ENCODE measurements at places on chromosomes 2 and 18.

DNA sequence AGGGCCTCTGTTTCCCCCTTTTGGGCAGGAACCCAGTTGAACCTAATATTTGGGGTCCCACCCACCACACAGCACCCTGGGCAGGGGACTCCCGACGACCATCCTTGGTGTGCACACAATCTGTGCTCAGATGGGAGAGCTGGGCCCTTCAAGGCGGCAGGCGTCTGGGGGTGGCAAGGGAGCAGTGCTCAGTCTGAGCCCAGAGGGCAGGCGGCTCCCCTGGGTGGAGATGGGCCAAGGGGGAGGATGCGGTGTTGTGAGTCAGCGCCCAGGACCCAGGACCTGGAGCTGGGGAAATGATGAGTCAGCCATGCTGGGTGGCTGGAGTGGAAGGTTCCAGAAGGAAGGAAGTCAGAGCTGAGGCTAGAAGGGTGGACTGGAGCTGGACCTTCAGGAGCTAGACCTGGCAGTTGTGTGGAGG lies 3.8 kb downstream of the PROM2 start:
- DNase-seq = peak; percentile 84

GRCh38 chr2:129499747-129500146 lies 479.7 kb upstream of the RAB6C start:
- no peak for DNase-seq

DNA sequence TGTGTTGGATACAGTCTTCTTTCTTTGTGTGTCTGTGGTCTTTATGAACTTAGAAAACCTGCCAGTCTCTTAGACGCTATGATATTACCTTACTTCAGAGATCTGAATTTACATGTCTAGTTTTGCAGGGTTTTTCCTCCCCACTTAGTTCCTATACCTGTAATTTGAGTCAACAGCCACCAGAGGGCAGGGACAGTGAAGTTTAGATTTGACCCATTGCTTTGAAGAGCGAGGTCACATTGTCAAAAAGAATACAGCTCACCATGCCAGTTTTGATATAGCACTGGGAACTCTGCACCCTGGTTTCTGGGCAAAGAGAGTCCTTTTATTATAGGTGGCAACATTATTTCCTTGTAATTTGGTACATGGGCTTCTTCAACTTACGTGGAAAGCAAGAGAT lies 102.3 kb downstream of the MAPK4 start:
- no peak for DNase-seq

GRCh38 chr18:58251416-58251815 lies 207.4 kb downstream of the NEDD4L start:
- DNase-seq = no peak

DNA sequence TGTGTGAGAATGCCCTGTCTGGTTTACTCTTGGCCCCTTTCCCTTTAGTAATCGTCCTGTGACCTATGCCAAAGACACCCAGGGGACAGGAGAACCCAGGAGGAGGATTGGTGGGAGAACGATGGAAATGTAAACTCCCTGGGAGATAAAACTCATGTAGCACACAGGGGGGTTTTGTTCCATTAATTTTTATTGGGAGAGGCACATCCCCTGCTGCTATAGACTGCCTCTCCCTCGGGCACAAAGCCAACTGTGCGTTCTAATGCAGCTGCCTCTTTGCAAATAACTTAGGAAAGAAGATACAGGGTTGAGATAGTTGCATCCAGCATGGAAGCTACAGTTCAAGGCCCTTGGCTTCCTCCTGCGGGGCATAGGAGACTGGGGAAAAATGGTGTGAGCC lies 489.6 kb downstream of the SLC4A3 start:
- no peak for DNase-seq

- no peak for DNase-seq
Observed at GRCh38 chr2:38170067-38170466, 94.1 kb upstream of the CYP1B1 start.

DNA sequence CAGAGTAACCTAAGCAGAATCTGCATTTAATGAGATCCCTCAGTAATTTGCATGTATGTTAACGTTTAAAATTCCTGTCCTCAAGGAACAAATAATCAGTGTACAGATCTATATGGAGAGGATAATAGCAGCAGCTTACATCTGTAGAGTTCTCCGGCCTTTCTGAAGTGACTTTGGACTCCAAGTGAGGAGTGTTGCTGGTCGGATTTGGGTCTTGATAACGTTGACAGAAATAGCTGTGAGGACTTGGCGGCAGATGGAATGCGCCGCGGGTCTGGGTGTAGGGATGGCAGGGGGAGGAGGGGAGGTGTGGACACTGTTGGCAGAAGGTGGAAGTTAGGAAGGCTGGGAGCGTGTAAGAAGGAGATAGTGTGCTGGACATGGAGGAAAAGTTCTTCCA lies 170.9 kb upstream of the GATA6 start:
- DNase-seq = no peak

- DNase-seq = no peak
Observed at GRCh38 chr2:126645211-126645618, 10.7 kb upstream of the GYPC start.

GRCh38 chr2:49616800-49617199 lies 462.5 kb upstream of the FSHR start:
- DNase-seq = no peak

DNA sequence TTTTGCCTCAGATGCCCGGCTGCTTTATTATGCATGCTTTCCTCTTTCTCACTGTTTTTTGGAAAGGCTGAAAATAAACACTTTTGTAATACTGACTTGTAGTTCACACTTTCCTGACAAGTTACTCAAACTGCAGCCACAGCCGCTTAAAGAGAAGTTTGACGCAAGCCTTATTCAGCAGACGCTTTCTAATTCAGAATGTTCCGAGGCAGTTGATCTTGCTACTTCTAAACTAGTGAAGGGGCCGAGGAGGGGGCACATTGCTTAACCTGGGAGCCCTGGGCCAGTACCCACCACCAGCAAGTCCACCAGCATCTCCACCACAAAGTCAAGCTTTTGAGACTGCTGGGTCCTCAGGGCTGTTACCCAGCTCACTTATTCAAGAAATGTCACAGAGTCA lies 71.8 kb upstream of the SPRED2 start:
- no peak for DNase-seq

- no peak for DNase-seq
Observed at GRCh38 chr18:32701313-32701712, 71.5 kb downstream of the KLHL14 start.

- no peak for DNase-seq
Observed at GRCh38 chr2:59588286-59588685, 965.2 kb downstream of the BCL11A start.

- DNase-seq = no peak
Observed at GRCh38 chr18:57759650-57760049, 43.5 kb downstream of the ATP8B1 start.

DNA sequence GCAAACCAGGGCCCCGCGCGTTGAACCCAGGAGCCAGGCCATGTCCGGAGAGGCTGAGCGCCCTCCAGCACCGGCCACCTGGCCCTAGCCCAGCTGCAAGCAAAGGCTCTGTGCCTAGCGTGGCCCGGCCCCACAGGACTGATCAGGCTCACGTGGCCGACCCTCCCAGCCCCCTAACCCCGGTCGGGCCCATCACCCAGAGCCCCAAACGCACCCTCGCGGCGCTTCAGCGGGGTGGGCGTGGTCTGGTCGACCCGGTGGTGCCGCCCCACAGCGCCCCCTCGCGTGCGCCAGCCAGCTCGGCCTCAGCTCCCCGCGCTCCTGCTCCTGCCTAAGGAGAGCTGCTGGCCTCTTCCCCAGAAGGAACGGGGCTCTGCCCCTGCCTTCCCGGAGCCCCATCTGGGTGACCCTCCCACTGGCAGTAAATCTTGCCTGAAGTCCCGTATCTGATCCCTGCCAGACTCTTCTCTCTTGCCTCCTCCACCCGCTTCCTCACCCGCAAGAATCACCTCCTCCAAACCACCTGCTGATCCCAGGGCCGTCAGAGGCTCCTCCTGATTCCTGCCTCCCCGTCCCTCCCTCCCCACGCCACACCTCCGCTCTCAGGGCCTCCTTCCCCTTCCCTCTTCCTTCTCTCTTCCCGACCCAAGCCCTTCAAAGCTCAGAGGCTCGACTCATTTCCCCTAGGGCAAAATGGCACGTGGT lies 12.3 kb upstream of the TEX51 start:
- peak; percentile 59 for DNase-seq

DNA sequence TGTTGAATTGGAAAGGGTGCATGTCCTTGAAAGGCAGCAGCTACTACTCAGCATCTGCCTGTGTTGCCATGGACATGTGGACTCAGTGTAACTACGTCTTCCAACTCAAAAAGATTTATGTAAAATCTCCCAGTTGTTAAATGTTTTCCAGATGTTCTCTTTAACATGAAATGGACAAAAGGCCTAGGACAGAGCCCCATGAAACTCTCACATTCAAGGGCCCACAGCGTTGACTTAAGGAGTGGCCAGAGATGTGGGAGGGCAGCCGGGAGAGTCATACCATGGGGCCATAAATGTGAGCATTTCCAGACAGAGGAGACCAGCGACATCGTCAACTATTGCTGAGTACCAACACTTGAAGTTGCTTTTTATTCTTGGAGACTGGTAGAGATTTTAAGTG lies 9.9 kb downstream of the SLC3A1 start:
- no peak for DNase-seq

DNA sequence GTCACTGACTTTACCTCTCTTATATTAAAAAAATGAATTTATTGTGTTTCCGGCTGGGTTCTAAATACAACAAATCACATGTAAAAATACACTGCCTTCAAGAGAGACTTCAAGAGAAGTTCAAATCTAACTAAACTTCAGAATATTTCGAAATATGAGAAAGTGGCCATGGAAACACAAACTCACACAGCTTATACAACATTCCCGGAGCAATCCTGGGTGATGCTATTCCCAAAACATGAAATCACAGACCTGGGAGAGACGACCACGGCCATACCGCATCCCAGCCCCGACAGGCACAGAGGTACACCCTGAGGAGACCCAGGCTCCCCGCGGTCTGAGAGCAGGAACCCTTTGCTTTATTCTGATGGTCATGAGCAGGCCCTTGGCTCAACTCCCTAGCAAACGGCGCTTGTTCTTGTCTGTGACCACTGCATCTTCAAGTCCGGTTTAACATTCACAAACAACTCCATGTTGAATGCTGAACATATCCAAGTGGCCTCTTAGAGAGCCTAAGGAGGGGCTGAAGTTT lies 185.4 kb upstream of the REV1 start:
- no peak for DNase-seq

GRCh38 chr2:145344076-145344724 lies 824.3 kb upstream of the ZEB2 start:
- peak; percentile 53 for DNase-seq

GRCh38 chr2:124024561-124025170 lies 421 bp upstream of the CNTNAP5 start:
- no peak for DNase-seq

DNA sequence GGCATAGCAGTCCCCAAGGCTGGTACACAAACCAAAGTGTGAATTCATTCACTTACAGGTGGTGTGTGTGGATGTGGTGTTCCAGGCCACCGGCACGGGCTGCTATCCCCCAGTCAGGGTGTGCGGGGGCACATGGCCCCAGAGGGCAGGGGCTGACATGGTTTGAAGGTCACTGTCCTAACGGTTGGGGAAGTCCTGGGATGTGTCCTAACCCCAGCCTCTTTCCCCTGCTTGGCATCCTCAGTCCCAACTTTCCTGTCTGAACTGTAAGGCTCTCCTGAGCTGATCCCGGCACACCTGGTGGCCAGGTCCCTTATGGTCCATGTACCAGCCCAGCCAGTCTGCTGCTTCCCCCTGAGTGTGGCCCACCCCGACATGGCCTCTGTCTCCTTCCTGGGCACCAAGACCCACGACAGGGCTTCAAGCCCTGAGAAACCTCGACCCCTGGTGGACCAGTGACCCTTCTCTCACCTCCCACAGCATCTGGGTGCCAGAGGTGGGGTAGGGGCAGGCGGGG lies 2.4 kb upstream of the TMEM185B start:
- no peak for DNase-seq

DNA sequence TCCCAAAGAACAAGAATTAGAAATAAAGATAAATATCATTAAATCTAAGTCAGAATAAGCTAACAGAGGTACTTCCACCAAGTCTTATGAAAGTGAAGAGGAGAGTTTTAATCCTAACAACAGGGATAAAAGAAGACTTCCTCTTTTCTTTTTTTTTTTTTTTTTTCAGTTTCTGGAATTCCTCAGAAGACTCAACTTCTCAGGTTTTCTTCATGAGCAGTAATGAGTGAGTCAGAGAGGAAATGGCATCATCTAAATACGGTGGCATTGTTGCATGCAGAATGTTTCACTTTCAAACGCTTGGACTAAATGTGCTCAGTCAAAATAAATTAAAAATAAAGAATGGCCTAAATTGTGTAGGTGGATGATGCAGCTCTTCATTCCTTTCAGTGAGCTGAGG lies 45.6 kb upstream of the ARHGAP15 start:
- peak; percentile 55 for DNase-seq

DNA sequence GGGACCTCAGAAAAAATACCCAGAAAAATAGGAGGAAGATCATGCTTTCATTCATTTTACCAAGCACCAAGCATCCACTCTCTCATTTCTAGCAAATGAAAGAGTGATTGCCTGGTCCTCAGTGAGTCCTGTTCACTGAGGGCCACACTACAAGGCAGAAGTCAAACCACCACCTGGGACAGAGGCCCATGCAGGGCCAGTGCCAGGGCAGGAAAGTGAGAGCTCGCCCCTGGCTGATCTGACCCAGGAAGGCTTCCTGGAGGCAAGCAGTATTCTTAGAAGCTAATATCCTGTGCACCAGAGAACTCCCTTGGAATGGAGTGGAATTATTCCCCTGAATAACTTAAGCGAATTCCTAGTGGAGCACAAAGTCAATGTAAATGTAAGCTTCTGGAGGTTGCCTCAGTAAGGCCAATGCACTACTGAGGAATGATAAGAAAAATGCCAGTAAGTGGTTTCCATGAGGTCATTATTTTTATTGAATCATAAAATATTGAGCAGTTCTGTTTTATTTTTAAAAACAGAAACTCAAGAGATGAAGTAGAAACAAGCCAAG lies 191.6 kb upstream of the ID2 start:
- no peak for DNase-seq

GRCh38 chr2:84132370-84132769 lies 326.7 kb downstream of the SUCLG1 start:
- no peak for DNase-seq

DNA sequence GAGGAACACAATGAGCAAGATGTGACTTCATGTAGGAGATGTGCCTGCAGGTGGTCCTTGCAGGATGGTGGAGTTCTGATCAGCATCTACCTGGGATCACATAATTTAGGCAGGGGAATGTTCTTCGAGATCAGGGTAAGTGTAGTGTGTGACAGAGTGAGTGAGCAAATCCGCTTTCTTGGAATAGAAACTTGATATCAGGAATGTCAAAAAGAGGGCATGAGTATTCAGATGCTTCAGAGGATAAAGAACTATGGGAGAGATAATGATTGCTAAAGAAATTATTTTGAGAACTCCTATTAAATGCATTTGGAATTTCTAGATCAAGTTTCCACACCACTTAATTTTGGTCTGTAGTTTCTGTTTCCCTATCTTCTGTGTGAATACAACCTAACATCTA lies 463.6 kb upstream of the SLC14A2 start:
- no peak for DNase-seq

- DNase-seq = no peak
Observed at GRCh38 chr2:207833251-207833751, 63.6 kb upstream of the FZD5 start.

- DNase-seq = no peak
Observed at GRCh38 chr2:157500334-157500733, 56.4 kb upstream of the CYTIP start.
